ENCODE measurements at places on chromosomes 4 and X.

DNA sequence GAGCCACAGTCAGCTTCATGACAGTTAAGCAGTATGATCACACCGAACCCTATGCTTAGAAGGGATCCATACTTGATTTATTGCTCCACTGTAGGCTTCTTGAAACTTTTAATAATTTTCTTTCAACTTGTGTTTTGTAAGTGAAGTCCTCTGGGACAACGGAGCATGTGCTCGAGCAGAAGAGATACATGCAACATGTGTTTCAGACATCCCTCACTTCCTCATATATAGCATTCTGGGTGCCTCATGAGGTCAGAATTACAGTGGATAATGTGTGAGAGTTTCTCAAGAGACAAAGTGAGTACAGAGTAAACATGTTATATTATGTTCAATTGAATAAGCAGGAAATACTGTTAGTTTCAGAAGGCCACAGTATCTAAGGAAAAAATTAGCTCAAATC lies 893.2 kb downstream of the FAT4 start:
- DNase-seq, result no peak

DNA sequence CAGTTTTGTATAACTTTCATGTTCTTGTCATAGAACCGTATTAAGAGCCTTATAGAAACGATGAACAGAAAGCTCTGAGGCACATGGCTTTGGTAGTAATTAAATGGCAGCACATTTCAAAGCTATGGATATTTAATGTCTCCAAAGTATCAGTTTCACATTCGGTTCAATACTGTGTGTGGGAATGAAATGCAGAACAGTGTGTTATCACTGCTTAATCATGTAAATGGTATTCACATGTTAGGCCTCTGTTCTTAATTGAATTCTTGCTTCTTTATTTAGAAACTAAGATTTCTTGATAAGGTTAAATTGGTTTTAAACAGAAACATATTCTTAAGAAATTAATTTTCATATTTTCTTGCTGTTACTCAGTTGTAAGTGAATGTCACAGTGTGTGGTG lies 701.0 kb upstream of the PITX2 start:
- no peak for DNase-seq

GRCh38 chr4:173498023-173498422 lies 32.0 kb downstream of the HAND2 start:
- no peak for DNase-seq

- DNase-seq, result no peak
Measured at GRCh38 chr4:70488748-70489147, 16.8 kb downstream of the MUC7 start.

- no peak for DNase-seq
Measured at GRCh38 chrX:132227383-132228112, 8.3 kb upstream of the RAP2C start.

- DNase-seq, result peak; percentile 39
Measured at GRCh38 chrX:134369576-134369975, 90.4 kb upstream of the HPRT1 start.

- DNase-seq, result no peak
Measured at GRCh38 chr4:185371702-185372101, 24.0 kb downstream of the LRP2BP start.

GRCh38 chrX:13452283-13452682 lies 117.1 kb upstream of the EGFL6 start:
- no peak for DNase-seq

DNA sequence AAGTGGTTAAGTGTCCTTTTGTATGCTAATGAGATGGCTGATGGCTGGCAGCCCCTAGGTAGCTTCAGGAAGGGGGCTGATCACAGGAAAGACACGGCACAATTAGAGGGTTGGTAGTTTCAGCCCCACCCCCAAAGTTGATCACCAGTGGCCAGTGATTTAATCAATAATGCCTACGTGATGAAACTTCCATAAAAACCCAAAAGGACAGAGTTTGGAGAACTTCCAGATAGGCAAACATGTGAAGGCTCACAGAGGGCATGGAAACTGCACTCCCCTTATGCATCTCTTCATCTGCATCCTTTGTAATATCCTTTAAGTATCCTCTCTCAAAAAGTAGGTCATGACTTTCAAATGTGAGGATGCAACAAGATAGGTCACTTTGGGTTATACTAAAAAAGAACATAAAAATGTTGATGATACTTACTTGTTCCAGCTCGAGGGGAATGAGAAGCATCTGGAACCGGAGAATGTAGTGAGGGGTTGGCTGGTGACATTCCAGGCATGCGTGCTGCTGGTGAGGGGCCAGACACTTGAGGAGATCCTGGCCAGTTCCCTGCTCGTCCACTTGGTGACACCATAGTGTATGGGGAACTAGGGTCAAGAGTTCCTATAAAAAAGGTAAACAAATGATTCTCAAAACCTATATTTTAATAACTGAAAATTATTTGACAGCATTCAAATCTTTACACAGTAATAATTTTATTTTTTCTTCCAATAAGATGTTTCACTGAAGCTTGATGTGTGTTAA lies 16.7 kb upstream of the CXorf38 start:
- DNase-seq, result no peak

DNA sequence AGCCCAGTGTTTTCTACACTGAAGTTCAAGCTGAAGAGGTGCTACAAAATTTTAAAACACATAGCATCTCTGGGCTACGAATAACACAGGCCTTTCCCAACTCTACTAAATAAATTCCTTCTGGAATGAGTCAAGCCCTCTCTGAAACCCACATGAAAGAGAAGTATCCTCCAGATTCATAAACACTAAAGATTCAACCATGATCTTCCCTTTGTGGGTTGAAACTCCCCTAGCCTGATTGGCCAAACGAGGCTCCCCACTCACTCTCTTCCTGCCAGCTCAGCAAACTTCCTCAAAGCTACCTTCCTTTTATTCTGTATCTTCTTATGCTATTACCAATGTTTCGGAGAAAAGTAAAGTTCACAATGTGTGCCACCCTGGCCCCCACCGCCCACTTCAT lies 95.4 kb downstream of the NKX6-1 start:
- no peak for DNase-seq

GRCh38 chr4:5709207-5709575 lies 832 bp upstream of the EVC2 start:
- DNase-seq, result no peak

DNA sequence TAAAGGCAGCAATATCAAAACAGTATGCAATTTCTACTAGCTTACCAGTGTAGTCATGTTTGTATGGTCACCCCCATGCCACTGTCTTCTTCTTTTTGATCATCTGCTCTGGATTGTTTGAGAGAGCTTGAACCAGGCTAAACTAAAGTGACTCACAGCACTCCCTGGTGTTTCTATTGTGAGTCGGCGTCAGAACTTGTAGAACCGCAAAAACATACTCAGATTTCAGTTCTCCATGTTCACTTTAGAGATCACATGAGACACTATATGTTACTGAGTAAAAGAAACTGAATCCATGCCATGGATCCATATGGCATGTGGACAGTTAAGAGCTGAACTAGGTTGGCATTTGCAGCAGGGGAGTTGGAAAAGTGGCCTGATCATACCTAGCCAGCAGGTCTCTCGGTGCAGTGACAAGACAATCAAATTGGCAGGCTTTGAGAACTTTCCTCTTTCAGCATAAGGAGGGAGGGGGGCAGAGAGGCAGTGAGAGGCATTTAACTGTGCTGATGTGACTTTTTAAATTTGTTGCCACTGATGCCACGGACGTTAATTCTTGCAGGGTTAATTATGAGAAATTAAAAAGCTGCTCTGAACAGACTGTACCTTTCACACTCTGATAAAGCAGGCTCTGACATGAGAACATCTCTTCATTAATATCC lies 88.4 kb downstream of the AFF2 start:
- no peak for DNase-seq

GRCh38 chr4:121693450-121693849 lies 3.3 kb downstream of the ANXA5 start:
- no peak for DNase-seq

GRCh38 chr4:114272226-114272625 lies 292.8 kb upstream of the ARSJ start:
- no peak for DNase-seq

DNA sequence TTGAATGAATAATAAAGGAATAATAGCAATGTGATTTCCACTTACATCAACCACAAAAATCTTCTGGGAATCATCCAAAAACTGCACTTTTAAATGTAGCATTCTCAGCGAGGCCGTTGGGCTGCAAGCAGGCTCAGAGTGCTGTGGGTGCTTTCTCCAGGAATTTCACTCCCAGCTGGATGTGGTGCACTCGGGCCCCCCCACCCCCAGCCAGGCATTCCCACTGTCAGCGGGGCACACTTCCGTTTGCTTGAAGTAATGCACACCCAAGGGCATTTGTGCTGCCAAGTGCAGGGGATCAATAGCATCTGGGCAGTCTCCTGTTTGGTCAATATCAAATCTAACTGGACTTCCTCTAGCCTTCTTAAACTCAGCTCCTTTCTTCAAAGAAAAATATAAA lies at the start of gene FRMD7:
Gene FRMD7 (minus strand): TSS at position 278 of the 400 bp plus-strand sequence. CDS start 176 bp downstream, at position 102.
- no peak for DNase-seq

DNA sequence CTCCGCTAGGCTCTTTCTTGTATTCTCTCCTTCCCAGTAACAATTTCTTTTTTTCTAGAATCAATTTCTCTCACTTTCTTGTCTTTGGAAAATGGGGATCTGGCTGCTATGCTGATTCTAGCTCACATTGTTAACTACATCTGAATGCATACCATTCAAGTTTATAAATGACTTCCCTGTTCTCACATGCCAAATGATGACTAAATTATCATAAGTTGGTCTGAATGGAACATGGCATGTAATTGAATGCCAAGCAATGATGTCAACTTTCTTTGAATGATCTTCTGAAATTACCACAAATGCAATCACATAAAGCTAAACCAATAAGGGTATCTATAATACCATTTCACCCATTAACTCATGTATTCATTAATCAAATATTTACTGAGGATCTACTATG lies 2.7 kb upstream of the ITM2A start:
- DNase-seq, result no peak

GRCh38 chrX:3191796-3192195 lies 150.5 kb downstream of the ARSF start:
- DNase-seq, result no peak

DNA sequence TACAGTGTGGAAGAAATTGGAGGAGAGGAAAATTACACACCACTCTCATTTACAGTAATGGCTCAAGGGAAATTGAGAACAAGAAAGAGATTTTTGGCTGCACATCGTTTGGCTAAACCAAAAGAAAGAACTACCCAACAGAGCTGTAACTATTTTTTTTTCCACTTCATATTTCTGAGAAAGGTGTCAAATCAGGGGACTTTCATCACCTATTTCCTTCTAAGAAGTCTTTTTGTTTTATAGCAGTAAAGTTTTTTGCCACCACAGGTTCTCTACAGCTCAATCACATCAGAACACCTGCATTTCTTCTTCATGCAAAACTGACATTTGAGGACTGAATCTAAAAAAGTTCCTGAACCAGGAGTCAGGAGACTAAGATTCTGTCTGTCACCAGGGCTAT lies 57.5 kb upstream of the TNIP3 start:
- DNase-seq, result no peak

Measured in DMS79 treated with DMSO at 0.1 percent for 48 hours (cell line).